Lower leg skin (tissue), 4 donors: ENCODE measurements at places on chromosomes 1 and 21.

DNA sequence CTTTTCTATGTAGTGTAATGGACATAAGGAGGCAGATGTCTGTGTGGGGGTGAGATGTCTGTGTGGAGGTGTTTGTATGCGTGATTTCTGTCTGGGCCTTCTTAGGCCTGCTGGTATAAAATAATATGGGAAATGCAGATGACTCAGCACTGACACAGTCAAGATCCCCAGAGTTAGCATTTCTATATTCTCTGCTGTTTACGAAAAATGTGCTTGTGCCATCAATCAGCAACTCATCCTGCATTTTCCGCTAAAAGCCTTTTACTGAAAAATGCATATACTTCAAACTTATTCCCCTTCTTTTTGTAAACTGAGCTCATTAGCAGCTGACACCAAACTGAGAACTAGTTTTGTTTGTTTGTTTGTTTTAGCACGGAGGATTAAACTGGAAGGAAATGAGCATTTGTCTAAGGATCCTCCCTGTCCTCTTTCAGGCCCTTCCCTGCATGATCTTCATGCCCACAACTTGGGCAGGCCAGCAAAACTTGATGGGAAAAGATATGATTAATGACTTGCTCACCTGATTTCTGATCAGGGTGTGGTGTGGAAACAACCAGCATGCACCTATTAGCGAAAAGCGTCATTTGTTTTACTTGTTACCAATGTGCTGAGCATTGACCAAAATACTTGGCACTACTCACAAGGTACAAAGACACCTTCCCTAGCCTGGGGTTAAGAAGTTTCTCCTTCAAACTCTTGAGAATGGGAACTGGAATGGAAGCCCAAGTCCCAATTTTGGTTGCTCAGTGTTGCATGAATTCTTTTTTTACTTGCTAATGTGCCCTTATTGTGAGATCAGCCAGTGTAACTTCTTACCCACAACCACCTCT, 77.4 kb downstream of the NDUFS5 start:
- DNase-seq = peak; percentile 79

DNA sequence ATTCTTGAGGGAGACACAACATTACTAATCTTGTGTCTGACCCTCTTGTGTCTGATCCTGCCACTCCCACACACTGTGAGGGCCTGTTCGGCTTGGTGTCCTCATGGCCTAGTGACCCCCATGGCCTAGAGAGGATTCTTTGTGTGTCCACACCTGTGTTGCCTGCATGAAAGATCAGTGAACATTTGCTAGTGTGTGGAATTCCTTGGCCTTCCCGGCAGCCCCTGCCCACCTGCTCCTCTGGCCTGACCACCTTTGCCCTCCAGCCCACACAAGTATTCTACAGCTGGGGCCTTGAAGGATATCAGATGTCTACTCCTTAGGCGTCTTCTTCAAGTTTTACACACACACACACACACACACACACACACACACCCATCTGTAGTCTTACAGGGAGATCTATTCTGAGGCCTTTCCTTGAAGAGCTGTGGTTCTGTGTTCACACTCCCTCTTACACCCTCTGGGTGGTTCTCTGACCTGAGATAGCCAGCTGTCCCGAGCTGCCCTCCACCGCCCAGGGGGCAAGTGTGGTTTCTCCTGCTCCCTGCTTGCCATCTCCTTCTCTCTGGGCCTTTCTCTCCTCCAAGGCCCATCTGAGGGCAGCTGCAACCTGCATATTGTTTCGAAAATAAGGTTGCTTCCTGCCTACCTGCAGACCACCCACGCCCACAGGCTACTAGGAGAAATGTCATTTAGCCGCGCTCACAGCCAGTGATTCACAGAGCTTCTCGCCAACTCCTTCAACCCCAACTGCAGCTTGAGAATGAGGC, 45.4 kb downstream of the CD247 start:
- DNase-seq = no peak

- DNase-seq = no peak
These were observed 126.7 kb downstream of the EIF4G3 start for GRCh38 chr1:21050031-21050430.

DNA sequence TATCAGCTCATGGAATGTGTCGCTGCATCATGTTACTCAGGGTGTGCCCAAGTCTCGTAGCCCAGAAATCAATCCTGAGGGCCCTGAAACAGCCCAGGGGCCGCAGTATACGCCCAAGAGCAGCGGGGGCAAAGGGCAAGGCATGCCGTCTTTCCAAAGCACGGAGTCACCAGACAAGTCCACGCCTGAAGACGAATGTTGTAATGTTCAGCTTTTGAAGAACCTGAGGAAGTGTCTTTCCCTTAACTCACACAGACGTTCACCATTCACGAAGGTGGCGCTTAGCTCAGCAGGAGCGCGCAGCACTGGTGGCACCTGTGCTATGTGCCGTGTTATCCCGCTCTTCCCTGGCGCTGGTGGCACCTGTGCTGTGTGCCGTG, 18.8 kb upstream of the PWP2 start:
- peak; percentile 45 for DNase-seq

DNA sequence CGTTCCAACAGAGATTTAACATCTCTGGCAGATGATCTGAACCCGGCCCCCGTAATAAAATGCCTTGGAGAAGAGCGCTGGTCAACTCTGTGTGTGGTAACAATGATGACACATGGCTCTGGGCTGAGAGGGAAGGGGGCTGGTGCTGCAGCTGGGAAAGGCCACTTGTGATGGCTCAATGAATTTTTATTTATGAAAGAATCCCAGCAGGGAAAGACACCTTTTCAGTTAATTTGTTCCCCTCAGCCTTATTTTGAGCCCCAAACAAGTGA, 59.4 kb downstream of the SYT6 start:
- no peak for DNase-seq

GRCh38 chr1:35605071-35605866, 32.2 kb downstream of the TFAP2E start:
- DNase-seq = no peak

GRCh38 chr1:59229138-59229537, 67.8 kb upstream of the FGGY start:
- no peak for DNase-seq

DNA sequence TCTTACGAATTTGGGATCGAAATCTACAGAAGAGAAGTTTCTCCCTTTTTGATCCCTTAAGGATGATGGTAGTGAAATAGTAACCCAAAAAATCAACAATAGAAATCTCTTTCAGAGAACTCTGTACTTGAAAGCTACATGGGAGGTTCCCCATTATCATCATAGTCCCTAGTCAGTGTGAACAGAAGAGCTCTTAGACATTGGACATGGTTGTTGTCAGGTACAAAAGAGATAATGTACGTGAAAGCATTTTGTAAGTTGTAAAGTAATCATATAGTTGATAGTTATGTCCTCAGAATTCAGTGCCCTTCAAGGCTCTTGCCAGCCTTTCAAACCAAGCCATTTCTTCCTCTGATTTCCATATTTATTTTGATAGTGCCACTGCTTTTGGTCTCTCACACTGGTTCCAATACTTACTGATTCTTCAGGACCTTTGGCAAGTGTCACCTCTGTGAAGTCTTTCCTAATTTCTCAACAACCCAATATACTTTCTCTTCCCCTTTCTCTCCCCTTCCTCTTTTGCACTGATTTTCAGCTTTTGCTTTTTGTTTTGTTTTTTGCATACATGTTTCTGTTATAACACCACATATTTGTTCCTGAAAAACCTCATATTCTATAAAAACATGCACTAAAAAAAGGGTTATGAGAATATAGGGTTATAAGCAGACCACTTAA, 22.4 kb downstream of the VPS45 start:
- no peak for DNase-seq

DNA sequence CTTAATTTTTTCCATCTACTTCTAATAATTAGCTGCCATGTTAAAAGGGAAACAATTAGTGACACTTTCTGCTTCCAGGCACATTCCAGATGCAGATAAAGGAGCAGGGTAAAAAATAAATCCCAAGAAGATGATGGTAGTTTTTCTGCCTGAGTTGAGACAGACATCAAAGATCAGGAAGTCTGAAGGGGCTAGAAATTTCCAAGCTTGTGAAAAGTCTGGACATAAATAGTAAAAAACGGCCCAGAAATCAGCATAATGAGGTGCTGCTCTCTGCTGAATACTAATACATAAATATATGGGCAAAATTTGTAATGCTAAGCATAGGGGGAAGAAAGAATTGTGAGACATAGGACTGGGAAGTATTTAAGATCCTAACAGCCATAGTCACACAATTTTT, 460.0 kb upstream of the RGS18 start:
- no peak for DNase-seq

GRCh38 chr1:10793129-10793651, 3.3 kb downstream of the CASZ1 start:
- no peak for DNase-seq

DNA sequence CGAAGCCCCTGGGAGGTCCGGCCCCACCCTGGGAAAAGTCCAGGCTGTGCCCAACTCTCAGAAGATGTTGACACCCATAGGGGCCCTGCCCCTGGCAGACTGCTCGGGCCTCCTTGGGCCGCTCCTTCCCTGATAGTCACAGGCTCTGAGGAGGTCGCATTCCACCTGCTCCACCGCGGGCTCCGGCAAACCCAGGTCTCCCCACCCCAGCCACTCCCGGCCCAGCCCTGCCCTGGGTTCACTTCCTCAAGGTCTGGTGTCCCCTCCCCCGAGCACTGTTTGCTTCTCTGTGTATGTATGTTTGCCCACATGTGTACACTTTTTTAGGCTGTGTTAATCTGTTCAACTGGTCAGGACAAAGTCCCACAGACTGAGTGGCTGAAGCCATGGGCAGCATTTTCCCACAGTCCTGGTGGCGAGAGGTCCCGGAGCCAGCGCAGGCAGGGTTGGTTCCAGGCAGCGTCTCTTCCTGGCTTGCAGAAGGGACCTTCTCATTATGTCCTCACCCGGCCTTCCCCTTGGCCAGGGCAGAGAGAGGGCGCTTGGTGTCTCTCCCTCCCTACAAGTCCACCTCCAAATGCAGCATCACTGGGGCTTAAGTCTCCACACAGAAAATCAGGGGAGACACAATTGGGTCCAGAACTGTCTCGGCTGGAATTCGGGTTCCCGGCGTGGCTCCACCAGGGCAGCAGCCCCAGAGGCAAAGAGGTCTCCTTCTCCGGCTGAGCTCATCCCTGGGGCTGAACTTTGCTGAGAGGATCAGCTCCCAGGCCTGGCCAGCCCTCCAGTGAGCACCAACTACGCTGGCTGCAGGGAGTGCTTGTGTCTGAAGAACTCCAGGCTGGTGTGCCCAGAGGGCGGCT, 10.5 kb upstream of the PRXL2B start:
- no peak for DNase-seq

DNA sequence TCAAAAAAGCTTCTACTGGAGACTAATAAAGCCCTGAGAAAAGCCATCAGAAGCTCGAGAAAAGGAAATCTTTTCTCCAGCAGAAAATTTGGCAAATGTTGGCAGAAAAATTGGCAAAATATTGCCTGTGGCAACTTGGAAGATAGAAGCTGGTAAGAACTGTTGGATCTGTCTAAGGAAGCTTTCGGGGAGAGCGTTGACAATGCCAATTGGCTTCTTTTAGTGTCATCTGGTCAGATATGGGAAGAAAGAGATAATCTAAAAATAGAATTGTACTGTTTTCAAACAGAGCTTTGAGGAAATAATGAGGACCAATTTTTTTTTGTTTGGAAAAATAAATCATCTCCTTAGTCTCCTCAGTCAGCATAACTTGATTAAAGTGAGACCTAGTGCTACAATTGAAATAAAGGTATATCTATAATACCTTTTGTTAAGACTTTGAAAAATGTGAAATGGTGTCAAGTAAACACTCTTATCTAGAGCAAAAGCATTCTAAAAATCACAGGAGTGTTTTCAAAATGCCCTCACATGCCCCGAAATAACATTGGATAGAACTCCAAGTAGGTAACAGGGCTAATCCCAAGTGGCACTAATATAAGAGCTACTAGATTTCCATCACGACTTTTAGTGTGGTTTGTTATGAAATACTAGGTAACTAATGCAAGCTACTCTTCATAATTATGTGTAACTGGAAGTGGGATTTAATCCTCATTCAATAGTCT, 882.2 kb upstream of the B3GALT2 start:
- no peak for DNase-seq

DNA sequence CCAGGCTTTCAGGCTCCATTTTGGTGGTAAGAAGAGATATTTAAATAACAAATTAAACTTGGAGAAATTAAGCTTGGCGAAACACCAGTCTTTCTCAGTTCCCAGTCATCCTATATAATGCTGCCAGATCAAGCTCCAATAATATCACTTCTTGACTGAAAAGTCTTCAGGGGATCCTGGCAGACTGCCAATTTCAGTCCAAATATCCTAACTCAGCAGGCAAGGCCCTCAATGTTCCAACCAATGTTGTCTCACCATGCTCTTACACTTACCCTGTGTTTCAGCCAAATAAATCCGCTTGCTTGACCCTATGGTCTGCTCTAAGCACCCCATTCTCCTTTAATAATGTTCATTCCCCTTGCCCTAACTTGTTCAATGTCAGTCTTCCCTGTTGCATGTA, 39.9 kb upstream of the BCL10 start:
- DNase-seq = no peak

DNA sequence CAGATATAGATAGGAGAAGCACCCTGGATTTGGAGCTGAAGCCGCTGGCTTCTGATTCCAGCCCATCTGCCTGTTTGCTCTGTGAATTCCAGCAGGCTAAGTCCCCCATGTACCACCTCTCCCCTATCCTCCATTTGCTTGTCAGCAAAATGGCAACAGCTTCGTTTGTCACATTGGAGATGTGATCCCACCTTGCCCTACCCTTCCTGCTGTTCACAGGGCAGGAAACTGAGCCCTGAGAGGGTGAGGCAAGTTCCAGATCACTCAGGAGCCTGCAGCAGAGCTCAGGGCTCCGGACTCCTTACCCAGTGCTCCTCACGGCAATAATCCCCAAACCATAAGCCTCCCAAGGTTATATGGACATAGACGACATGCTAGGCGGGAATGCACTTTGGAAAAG, 14.9 kb downstream of the SLC2A1 start:
- DNase-seq = no peak

DNA sequence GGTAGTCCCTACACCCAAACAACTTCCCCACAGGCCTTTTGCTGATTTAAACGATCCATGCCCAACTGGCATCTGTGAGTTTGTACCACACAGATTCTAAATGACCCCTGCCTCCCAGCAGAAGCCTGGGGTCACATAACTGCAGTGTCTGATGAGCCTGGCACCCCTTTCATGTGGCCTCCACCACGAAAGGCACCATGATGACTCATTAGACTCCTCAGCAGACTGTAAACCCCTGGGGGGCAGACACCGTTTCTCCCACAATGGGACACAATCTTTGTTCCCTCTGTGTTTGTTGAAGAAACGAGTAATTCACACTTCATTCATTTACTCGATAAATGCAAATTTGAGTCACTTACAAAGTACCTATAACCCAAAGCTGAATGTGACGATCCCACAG, 81.6 kb downstream of the CCDC185 start:
- peak; percentile 81 for DNase-seq

- no peak for DNase-seq
These were observed 33.4 kb downstream of the B3GALNT2 start for GRCh38 chr1:235470741-235471439.

- DNase-seq = no peak
These were observed 1.1 kb upstream of the ESPN start for GRCh38 chr1:6423321-6423999.
